T-cell (primary cell): ENCODE measurements at places on chromosomes 11 and 22.

DNA sequence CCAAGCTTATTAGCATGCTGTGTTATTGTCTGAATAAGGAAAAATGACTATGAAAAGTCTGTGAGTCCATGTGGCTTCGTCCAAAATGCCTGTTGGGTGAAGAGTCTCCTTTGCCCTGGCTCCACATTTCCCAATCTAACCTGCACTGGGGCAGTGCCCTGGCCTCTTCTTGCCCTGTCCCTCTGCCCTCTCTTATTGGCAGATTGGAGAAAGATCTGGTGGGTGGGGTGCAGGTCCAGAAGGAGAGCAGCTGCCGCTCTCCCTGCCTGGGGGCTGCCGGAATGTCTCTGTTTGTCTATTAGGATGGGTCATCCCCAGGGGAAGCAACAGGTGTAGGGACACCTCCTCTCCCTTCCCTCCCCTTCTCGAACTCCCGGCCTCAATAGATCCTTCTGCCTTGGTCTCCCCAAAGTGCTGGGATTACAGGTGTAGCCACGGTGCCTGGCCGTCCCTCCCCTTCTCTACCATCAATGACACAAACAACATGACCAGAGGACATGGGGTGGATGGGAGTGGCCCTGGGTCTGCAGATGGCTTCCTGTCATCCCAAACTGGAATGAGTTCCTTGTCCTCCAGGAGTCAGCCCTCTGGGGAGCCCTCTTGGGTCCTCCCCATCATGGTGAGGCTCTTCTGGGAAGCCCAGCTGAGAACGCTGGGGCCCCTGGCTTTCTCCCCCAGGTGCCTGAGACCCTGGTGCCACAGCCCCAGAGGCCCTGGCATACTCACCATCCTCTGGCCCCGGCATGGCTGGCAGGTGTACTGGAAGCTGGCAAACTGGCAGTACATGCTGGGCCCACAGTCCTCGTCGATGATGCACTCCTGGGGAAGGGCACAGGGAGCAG lies 40.5 kb downstream of the DKK3 start:
- peaks cover 7% of the 10 kb centered on the region for H3K4me1 ChIP-seq

DNA sequence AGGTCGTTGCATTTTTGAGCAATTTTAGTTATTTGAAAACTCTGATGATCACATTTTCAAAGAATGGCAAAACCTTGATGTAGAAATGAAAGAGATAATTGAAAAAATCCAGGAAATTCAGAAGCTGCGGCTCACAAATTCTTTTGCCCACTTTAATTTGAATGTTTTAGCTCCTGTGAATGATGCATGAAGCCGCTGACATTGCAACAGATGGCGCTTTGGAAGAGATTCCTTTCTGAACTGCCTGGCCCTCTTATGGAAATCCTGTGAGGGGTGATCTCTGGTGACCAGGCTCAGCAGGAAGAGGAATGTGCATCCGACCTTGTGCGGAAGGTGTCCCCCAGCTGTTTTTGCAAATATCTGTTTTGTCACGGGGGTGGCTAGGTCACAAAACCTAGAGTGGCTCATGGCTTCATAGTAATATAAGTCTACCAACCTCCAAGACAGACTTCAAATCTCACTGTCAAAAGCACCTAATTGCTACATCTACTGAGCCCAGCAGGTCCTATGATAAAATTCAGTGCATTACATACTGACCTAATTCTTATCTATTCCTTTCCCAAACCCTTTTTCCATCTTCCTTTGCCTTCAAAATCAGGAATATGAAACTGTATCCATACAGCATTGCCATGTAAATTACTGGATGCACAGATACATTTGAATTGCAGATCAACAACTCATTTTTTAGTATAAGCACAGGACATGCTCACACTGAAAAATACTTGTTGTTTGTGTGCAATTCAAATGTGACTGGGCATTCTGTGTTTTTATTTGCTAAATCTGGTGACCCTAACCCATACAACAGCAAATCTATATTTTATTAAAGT lies 412.7 kb downstream of the ETS1 start:
- H3K27me3 ChIP-seq: no peaks in the 10 kb centered on the region
- H3K4me3 ChIP-seq: no peak overlapping the region
- H3K36me3 ChIP-seq: no peaks in the 10 kb centered on the region
- H3K27ac ChIP-seq: no peak overlapping the region

GRCh38 chr11:100686476-100687053 lies 523 bp upstream of the ARHGAP42 start:
- H3K36me3 ChIP-seq: no peaks in the 10 kb centered on the region
- H3K4me1 ChIP-seq: peaks cover 10% of the 10 kb centered on the region
- no peak overlapping the region for H3K27ac ChIP-seq
- H3K27me3 ChIP-seq: peaks cover 14% of the 10 kb centered on the region
- H3K4me3 ChIP-seq: no peak overlapping the region

DNA sequence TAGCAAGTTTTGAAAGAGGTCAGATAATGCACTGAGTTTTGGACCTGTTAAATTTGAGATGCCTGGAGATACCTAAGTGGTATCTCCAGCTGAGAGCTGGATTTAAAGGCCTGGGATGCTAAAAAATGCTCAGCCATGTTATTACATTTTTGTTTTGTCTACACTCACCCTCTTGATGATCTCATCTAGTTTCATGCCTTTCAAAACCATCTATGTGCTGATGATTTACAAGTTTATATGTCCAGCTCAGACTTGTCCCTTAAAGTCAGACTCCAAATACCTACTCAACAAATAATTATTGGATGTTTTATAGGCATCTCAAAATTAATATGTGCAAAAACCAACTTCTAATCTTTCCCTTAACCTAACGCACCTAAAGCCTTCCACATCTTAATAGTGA lies 103.6 kb upstream of the OR9G4 start:
- no peaks in the 10 kb centered on the region for H3K4me1 ChIP-seq
- no peaks in the 10 kb centered on the region for H3K36me3 ChIP-seq
- H3K27me3 ChIP-seq: no peaks in the 10 kb centered on the region
- no peak overlapping the region for H3K27ac ChIP-seq
- H3K4me3 ChIP-seq: no peak overlapping the region

DNA sequence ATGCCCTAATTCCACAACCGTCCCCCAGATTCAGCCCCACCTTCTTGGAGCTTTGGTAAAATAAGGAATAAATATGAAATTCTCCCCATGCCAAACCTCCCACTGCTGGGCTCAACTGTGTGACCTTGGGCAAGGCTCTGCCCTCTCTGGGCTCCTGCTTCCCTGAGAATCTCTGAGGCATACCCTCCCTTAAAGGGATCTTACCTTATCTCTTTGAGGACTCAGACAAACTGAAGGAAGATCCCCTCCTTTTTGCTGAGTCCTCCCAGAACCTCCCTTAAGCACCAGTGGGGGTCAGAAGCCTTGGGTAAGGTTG lies 2.7 kb downstream of the CD248 start:
- H3K27me3 ChIP-seq: no peaks in the 10 kb centered on the region
- H3K27ac ChIP-seq: peak overlapping the region; percentile 90
- peak overlapping the region; percentile 58 for H3K4me3 ChIP-seq
- no peak for DNase-seq
- no peaks in the 10 kb centered on the region for H3K36me3 ChIP-seq

DNA sequence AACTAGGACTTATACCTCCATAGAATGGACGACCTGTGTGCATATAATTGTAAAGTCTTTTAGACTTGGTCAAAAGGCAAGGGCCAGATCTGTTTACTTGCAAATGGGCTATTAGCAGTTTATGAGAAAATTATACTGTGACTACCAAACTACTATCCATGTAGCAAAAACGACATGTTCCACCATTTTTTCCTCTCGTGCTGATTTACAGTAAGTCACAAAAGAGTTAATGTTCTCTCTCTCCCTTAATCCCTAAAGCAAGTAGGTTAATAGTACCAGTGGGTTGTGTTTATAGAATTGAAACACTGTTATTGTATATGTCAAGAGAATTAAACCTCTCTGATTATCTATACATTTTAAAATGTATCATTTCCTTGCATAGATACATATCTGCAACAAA lies 147.3 kb downstream of the MAML2 start:
- H3K4me3 ChIP-seq: no peak overlapping the region
- H3K4me1 ChIP-seq: peaks cover 24% of the 10 kb centered on the region
- H3K27ac ChIP-seq: no peak overlapping the region
- DNase-seq: no peak
- no peaks in the 10 kb centered on the region for H3K27me3 ChIP-seq
- H3K36me3 ChIP-seq: no peaks in the 10 kb centered on the region

DNA sequence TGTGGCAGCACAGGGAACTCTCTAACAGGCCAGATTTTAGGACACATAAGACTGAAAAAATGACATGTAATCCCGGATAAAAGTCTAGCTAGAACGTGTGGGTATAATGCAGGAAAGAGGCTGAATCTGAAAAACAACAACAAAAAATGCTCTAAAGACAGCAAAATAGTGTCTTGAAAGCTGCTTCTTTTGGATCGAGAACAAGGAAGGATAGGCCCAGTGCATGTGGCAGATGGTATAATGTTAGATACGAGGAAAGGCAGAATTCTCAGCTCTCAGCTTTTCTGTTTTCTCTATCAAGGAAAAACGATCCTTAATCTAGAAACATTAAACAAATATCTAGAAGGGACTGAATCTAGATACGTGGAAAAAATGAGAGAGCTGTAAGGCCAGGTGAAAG lies 33.8 kb upstream of the PARVA start:
- H3K27ac ChIP-seq: no peak overlapping the region
- no peaks in the 10 kb centered on the region for H3K27me3 ChIP-seq
- DNase-seq: no peak
- no peaks in the 10 kb centered on the region for H3K36me3 ChIP-seq

GRCh38 chr11:65113361-65113756 lies 1.7 kb downstream of the TM7SF2 start:
- H3K36me3 ChIP-seq: peaks cover 4% of the 10 kb centered on the region
- peak overlapping the region; percentile 22 for H3K27ac ChIP-seq
- peaks cover 14% of the 10 kb centered on the region for H3K4me1 ChIP-seq

DNA sequence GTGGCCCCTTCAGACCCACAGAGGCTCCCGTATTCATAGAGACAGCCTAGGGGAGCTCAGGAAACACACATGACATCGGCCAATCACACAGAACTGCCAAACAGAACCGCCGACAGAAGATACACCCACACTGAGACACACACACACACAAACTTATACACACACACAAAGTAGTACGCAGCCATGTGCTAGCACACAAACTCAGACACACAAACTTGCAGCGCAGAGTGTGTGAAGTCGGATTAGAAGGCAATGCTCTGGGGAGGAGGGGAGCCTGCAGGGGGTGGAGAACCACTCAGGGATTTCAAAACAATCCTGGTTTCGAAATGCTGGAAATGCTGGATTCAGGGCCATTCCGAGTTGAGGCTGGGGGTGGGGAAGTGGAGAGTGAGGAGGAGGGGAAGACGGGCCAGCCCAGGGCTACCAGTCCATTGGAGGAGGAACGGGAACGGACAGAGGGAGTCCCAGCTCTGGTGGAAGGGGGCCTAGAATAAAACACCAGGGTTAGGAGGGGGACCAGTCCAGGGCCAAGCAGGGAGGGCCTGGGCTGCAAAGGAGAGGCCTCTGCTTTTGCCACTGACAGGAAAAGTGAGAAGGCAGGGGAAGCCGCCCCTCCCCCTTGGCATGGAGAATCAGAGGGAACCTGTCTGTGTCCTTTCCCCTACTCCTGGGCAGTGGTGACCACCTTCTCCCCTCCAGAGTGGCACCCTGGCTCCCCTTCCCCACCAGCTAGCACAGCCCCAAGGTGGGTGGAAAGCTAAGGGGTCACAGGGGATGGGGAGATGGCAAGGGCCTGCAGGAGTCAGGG lies 4.4 kb downstream of the BCL9L start:
- peak overlapping the region; percentile 95 for H3K27ac ChIP-seq
- H3K4me1 ChIP-seq: peaks cover 38% of the 10 kb centered on the region

DNA sequence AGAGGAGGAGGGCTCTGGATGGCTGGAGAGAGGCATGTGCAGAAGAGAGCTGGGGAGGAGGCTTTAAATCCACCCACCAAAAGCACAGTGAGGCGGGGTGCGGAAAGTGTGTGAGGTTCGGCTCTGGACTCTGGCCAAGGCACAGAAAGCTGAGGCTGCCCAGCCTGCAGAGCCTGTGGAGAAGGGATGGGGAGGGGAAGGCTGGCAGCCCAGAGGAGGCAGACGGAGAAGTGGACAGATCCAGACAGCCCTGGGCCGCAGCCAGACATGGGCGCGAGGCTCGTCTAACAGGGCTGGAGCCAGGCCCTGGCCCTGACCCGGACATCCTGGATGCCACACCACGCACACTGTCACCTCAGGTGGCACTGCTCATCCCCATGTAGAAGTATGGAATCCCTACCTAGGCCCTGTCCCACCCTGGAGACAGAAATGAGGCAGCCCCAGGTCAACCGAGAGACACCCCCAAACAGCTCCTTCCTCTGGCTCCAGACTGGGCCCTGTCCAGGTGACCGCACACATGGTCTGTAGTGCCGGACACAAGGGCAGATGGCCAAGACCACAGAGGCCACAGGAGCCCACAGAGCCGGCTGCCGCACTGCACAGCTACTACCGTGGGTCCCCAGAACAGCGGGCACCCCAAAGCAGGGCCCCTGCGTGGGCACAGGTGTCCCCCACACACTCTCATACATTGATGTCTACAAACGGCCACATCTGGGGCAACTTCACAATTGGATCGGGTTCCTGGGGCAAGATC lies 16.6 kb upstream of the MOB2 start:
- H3K27ac ChIP-seq: no peak overlapping the region
- DNase-seq: no peak
- H3K27me3 ChIP-seq: no peaks in the 10 kb centered on the region
- H3K36me3 ChIP-seq: peaks cover 3% of the 10 kb centered on the region

DNA sequence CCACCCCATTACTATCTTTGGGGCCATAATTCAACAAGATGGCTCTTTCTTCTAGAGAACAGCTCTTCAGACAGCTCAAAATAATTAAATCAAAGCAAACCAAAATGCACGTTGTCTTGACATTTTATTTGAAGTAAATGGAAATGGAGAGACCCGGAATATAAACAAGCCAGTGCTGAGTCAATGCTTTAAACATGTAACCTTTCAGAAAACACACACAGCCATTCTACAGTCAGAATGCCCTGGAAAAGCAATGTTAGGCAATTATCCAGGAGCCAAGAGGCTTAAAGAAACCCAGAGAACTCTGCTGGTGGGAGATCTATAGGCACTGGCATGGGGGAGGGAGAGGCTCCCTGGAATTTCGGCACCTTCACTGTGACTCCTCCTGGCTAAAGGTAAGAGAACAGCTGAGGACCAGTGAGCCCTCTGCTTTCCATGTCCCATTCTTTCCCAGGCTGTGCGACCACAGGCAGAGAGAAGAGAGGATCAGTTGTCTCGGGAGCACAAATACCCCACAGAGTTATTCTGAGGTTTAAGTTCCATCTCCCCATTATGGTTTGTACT lies 254.0 kb upstream of the CCDC90B start:
- no peaks in the 10 kb centered on the region for H3K27me3 ChIP-seq
- no peak overlapping the region for H3K27ac ChIP-seq
- H3K4me1 ChIP-seq: no peaks in the 10 kb centered on the region

GRCh38 chr11:116932181-116932580 lies 94.8 kb upstream of the APOA1 start:
- H3K27me3 ChIP-seq: no peaks in the 10 kb centered on the region
- DNase-seq: no peak
- H3K36me3 ChIP-seq: peaks cover 9% of the 10 kb centered on the region
- no peak overlapping the region for H3K4me3 ChIP-seq
- H3K27ac ChIP-seq: peak overlapping the region; percentile 96
- H3K4me1 ChIP-seq: peaks cover 53% of the 10 kb centered on the region

GRCh38 chr22:46815896-46816731 lies 53.7 kb downstream of the TBC1D22A start:
- no peaks in the 10 kb centered on the region for H3K36me3 ChIP-seq
- peaks cover 3% of the 10 kb centered on the region for H3K4me1 ChIP-seq
- no peak overlapping the region for H3K27ac ChIP-seq
- no peak for DNase-seq

- H3K27ac ChIP-seq: no peak overlapping the region
- no peak overlapping the region for H3K4me3 ChIP-seq
- no peaks in the 10 kb centered on the region for H3K27me3 ChIP-seq
- H3K36me3 ChIP-seq: no peaks in the 10 kb centered on the region
- H3K4me1 ChIP-seq: no peaks in the 10 kb centered on the region
These were observed 40.0 kb upstream of the FIBIN start for GRCh38 chr11:26953770-26954392.
